NCI-H2029 treated with DMSO at 0.1 percent for 48 hours (cell line): ENCODE measurements at places on chromosomes 16 and 17.

- DNase-seq: no peak
These were observed 32.7 kb upstream of the ICAM2 start for GRCh38 chr17:64053101-64053500.

- peak; percentile 75 for DNase-seq
These were observed 419.1 kb downstream of the CA10 start for GRCh38 chr17:51739245-51739886.

GRCh38 chr17:42760652-42761581 lies at the start of gene RAMP2:
RAMP2 (plus strand) TSS chr17:42761227; CDS start chr17:42761262, 35 bp downstream.
- no peak for DNase-seq

DNA sequence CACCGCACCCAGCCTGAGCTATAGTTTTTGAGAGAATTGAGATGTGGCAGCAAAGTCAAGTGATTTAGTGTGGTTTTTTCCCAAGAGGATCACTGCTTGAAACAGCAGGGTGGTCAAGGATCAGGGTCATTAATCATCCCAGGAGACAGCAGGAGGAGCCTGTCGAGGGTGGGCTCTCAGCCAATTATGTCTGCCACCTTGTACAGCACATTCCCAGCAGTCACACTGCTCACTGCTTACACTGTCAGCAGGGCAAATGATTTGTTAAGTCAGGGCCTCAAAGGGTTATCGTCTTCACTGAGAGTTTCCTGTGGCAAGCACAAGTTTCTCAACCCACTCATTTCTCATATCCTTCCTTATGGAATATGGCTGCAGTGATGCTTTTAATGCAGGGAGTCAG lies 13.2 kb downstream of the B3GNT9 start:
- no peak for DNase-seq

GRCh38 chr16:23999663-24000062 lies 163.9 kb downstream of the PRKCB start:
- no peak for DNase-seq

- no peak for DNase-seq
These were observed 11.1 kb downstream of the ZNF385C start for GRCh38 chr17:42087042-42087701.

GRCh38 chr16:86727131-86727530 lies 148.8 kb downstream of the FOXL1 start:
- no peak for DNase-seq

- DNase-seq: no peak
These were observed 149.8 kb upstream of the RPL38 start for GRCh38 chr17:74053712-74054078.

GRCh38 chr17:79017546-79018369 lies 6.2 kb upstream of the C1QTNF1 start:
- DNase-seq: no peak

DNA sequence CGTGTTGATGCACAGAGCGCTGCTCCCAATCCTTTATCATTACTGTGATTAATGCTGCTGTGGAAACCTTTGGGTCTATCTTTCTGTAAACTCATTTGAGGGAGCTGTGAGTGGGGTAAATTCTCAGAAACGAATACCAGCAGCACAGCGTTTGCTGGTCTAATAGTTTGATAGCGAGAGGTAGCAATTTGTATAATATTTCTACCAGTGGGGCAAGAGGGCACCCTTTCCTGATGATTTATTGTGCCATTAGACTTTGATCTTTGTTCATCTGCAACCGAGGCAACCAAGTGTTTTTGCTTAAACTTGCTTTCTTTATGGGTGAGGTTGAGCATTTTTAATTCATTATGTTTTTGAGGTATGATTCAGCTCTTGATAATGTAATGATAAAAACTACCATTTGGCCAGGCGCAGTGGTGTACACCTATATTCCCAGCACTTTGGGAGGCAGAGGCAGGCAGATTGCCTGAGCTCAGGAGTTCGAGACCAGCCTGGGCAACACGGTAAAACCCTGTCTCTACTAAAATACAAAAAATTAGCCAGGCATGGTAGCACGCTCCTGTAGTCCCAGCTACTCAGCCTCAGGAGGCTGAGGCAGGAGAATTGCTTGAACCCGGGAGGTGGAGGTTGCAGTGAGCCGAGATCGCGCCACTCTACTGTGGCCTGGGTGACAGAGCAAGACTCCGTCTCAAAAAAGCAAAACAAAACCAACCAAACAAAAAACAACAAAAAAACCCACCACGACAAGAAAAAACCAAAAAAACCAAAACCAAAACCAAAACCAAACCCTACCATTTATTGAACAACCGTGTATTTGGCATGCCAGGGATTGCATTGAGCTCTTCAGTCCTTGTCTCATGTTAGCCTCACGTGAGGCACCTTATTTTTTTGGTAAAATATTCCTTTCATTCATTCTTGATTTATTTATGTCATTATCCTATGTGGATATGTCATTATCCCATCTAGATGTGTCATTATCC lies 81.5 kb downstream of the PLCG2 start:
- no peak for DNase-seq

GRCh38 chr16:50381679-50382440 lies 13.1 kb upstream of the BRD7 start:
- DNase-seq: no peak

- no peak for DNase-seq
These were observed 102.6 kb downstream of the NTN1 start for GRCh38 chr17:9123594-9124553.

DNA sequence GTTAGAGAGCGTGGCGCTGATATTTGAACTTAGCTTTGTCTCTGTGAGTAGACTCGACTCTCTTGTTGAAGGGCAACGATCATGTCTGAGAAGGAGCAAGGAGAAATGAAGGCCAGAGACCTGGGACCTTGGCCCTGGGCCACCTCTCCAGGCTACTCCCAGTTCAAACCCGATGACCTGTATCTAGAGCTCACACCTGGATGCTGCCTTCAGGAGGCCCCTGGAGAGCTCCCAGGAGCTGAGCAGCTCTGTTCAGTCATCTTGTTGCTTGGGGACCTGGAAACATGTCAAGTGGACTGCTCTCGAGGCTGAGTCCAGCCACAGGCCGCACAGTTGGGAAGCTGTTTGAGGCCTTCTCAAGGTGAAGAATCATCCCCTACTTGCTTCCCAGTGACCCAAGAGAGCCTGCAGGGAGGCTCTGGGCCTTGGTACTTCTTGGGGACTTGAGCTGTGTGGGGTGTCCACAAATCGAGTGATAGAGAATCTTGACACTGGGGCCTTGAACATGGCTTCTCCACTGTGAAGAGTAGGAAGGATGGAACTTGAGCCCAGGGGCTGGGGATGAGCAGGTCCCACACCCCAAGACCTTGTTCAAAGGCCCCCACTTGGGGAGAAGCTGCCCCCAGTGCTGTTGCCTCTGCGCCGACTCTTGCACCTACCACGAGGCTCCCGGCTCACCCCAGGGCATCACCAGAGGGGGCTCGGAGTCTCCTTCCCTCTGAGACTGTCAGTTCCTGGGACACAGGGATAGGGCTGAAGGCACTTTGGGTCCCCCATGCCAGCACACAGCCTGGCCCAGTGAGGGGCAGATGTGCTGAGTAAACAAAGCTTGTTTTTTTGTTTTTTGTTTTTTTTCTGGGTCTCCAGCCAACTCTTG lies 112.1 kb downstream of the IRX5 start:
- no peak for DNase-seq

GRCh38 chr17:77475016-77475976 lies 334.5 kb downstream of the SEC14L1 start:
- DNase-seq: no peak

- no peak for DNase-seq
These were observed 194.5 kb downstream of the FOXL1 start for GRCh38 chr16:86772671-86773353.

DNA sequence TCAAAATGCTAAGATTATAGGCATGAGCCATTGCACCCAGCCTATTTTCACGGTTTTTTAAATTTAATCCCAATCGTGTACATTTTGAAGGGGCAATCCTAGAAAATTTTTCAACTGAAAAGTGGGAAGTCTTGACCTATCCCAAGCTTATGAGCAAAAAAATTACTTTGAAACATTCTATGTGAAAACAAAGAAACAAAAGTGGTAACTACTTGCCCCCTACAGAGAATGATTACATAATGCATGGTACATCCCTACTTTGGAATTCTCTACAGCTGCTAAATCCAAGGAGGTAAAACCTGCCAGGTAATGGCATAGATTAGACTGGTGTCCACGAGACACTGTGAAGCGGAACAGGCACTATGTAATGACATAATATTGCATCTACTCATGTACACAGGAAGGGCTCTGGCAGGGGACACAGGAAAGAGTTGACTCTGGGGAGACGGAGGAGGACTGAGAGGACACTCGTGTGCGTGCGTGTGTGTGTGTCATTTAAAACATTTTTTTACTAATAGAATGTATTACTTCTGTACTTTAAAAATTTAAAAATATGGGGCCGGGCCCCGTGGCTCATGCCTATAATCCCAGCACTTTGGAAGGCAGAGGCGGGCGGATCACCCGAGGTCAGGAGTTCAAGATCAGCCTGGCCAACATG lies 15.7 kb downstream of the ASGR2 start:
- no peak for DNase-seq

DNA sequence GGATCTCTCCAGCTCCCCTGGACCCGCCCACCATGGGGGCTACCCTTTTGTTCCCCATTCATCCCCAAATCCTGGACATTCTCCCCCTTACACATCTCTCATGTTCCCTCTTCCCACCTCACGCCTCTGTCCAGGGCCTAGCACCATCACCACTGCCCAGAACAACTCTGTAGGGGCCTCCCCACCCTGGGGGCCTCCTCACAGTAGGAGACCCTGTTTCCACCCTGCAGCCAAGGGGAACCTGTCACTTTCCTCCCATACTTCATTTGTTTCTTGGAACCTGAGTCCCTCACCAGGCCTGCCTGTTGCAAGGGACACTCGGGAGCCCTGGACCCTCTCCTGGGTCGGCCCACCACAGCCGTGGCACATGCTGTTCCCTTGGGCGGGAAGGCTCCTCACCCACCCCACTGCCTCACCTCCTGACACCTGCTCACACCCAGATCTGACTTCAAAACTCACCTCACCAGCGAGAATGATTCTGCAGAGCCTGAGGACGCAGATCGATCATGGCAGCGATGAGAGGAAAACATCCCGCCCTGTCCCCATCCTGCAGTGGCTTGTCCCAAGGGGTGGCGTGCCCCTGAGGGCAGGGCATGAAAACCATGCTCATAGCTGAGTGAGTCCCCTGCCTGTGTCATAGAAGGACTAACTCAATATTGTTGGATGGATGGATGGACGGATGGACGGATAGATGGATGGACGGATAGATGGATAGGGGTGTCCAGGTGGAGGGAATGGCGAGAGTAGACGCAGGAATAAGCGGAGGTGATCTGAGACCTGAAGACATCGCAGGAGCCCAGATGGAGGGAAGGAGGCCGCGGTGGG lies 6.8 kb upstream of the RASD1 start:
- no peak for DNase-seq

GRCh38 chr17:56777859-56778258 lies 55.9 kb downstream of the C17orf67 start:
- no peak for DNase-seq

GRCh38 chr16:20636671-20637070 lies 60.5 kb upstream of the ACSM2B start:
- no peak for DNase-seq

GRCh38 chr16:10521681-10522274 lies 58.6 kb downstream of the EMP2 start:
- peak; percentile 8 for DNase-seq

- no peak for DNase-seq
These were observed 64.3 kb upstream of the RCVRN start for GRCh38 chr17:9969301-9969935.

DNA sequence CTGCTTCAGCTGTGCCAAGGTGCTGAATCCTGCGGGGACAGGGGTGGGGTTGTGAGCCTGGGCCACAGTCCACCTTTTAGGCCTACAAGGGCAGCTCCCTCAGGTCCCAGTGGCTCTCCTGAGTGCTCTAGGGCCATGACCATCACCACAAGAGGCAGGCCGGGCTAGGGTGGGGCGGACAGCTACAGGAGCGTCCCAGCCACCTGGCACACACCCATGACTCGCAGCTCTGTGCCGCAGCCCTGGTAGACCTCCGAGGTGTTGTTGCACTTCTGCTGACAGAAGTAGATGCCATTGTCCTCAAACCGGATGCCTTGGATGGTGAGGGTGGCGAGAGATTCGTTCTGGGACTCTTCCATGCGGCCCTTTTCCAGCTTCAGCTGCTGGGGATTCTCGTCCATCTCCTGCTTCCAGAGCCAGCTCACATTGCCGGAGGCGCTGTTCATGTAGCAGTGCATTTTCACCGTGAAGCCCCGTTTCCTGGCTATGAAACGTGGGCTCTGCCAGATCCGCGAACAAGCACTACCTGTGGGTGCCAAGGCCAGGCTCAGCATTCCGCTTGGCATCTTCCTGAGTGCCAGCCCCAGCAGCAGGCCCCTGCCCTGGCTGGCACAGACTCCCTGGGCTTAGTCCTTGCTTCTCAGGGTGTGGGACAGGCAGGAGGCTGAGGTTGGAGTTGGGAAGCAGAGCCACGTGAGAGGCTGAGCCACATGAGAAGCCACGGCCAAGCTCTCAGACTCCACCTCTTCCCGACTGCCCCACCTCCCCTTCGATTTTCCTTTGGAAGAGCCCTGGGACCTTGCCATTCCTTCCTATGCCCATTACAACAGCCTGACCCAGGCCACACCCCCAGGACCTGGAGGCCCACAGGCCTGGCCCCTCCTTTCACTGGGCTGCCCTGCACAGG lies 2.0 kb downstream of the CD79B start:
- DNase-seq: no peak

GRCh38 chr17:21508211-21508610 lies 132.1 kb downstream of the KCNJ12 start:
- no peak for DNase-seq

- no peak for DNase-seq
These were observed 1.1 kb downstream of the FHOD1 start for GRCh38 chr16:67246081-67246755.

DNA sequence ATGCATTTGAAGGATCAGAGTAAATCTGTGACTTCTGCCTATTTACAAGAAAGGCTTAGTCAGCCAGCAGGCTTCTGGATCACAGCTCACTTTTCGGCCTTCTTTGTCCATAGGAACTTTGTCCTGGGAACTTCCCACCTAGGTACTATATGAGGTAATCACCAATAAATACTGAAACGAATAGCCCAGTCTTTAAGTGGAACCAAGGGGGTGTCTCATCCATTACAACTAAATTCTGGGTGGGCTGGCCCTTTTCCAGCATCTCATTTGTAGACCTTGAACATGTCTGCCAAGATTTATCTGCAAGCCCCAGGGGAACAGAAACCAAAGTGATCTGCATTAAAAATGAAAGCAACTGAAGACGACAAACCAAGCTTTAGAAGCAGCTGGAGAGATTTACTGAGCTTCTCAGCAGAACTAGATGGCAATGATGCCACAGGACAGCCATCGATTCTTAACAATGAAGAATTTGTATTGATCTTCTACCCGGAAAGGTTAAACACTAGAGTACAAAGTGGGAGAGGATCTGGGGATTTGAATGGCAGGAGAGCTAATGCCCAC lies 55.5 kb downstream of the SNX11 start:
- no peak for DNase-seq

- DNase-seq: no peak
These were observed 4.4 kb downstream of the CDC27 start for GRCh38 chr17:47184681-47185080.

GRCh38 chr16:7343243-7343642 lies 10.6 kb downstream of the RBFOX1 start:
- no peak for DNase-seq

GRCh38 chr17:9839433-9839832 lies 13.7 kb downstream of the GLP2R start:
- DNase-seq: no peak

GRCh38 chr17:3804503-3804931 lies 3.5 kb upstream of the ITGAE start:
- no peak for DNase-seq

GRCh38 chr16:81715358-81716196 lies 63.5 kb upstream of the PLCG2 start:
- no peak for DNase-seq

GRCh38 chr17:7684851-7685532 lies 2.3 kb downstream of the TP53 start:
- no peak for DNase-seq
